Urothelium cell line (cell line): ENCODE measurements at places on chromosomes 7 and 10.

- DNase-seq: no peak
Observed at GRCh38 chr7:105764506-105764905, 111.9 kb downstream of the ATXN7L1 start.

- DNase-seq: no peak
Observed at GRCh38 chr7:25707768-25708620, 444.0 kb upstream of the NFE2L3 start.

GRCh38 chr10:78540355-78541076, 506.9 kb downstream of the RPS24 start:
- DNase-seq: no peak

GRCh38 chr10:26944261-26944882, 83.6 kb upstream of the ABI1 start:
- no peak for DNase-seq

GRCh38 chr7:76346097-76346496, 12.7 kb downstream of the YWHAG start:
- DNase-seq: no peak

- DNase-seq: peak; percentile 81
Observed at GRCh38 chr7:53596230-53596629, 560.8 kb downstream of the POM121L12 start.

DNA sequence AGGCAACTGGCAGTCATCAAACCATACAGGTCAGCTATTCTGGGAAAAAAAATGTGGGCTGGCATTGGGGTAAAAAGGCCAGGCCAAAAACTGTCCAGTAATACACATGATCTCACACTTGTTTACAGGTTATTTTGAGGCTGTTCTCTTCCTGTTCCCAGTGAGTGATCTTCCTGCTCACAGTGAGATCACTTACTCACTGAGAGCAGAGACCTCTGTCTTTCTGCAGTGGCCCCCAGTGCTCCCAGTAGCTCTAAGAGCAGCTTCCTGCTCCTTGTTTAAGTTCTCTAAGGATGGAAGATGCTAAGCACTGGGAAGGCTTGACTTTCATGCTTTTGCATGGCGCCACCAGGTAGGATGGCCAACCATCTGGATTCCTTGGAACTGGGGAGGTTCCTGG, 93.5 kb upstream of the KIAA1217 start:
- DNase-seq: no peak

DNA sequence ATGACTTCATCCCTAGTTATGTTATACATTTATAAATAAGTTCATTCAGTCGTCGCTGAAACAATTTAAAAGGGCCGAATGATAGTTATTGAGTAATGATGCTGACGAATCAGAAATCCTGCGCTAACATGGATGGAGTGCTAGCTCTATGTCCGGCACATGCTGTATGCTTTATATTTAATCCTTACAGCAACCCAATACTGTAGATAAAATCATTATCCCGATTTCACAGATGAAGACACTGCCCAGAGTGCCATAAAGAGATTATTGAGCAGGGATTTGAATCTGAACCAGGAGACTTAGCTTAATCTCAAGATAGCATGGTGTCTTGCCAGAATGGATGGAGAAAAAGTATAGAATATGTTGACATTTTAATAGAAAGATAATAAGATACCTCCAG, 1.1 kb upstream of the ICA1 start:
- DNase-seq: no peak

- no peak for DNase-seq
Observed at GRCh38 chr7:22485189-22485588, 14.8 kb downstream of the STEAP1B start.

- DNase-seq: no peak
Observed at GRCh38 chr10:91521439-91521838, 111.3 kb downstream of the HECTD2 start.

GRCh38 chr7:132782777-132783640, 206.7 kb upstream of the PLXNA4 start:
- DNase-seq: peak; percentile 16

GRCh38 chr7:129865925-129866201, 86.9 kb downstream of the UBE2H start:
- no peak for DNase-seq

GRCh38 chr10:133237241-133237587, 441 bp upstream of the VENTX start:
- no peak for DNase-seq

DNA sequence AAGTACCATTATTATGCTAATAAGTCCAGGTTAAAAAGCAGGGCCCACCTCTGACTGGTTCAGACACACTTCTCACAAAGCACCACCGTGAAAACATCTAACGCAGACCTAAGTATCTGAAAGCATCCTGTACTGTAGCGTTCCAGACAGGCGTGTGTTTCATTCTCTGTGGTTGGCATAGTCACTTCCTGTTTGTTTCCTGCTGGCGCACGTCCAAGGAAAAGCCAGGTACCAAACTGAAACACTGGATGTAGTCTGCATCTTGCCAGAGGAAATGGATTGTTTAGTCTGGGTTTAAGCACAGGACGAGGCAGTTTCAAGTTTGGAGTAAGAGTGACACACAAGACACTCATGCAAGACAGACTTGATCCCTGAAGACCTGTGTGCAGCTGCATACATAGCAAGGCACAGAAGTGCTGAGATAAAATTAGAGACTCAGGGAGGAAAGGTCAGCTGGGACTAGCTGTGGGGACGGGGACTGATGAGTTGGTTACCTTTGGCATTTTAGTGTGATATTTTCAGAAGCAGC, 23.3 kb downstream of the BPGM start:
- DNase-seq: peak; percentile 68

DNA sequence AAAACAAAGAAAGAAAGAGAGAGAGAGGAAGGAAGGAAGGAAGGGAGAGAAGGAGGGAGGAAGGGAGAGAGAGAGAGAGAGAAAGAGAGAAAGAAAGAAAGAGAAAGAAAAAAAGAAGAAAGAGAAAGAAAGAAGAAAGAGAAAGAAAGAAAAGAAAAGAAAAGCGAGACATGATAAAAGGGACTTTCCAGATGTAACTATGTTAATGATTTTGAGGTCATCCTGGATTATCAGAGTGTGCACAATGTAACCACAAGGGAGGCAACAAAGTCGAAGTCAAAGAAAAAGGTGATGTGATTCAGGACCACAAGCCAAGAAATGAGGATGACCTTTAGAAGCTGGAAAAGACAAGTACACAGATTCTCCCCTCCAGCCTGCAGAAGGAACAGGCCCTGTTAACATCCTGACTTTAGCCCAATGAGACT, 48.9 kb upstream of the PAX2 start:
- peak; percentile 37 for DNase-seq

GRCh38 chr7:84847790-84848189, 339.1 kb downstream of the SEMA3D start:
- no peak for DNase-seq

- no peak for DNase-seq
Observed at GRCh38 chr7:51679358-51679757, 362.7 kb upstream of the COBL start.

GRCh38 chr10:98150544-98150943, 16.1 kb downstream of the R3HCC1L start:
- DNase-seq: no peak

- no peak for DNase-seq
Observed at GRCh38 chr10:122815458-122815857, 30.2 kb downstream of the CUZD1 start.

GRCh38 chr7:17033245-17033644, 151.5 kb upstream of the AGR3 start:
- no peak for DNase-seq

DNA sequence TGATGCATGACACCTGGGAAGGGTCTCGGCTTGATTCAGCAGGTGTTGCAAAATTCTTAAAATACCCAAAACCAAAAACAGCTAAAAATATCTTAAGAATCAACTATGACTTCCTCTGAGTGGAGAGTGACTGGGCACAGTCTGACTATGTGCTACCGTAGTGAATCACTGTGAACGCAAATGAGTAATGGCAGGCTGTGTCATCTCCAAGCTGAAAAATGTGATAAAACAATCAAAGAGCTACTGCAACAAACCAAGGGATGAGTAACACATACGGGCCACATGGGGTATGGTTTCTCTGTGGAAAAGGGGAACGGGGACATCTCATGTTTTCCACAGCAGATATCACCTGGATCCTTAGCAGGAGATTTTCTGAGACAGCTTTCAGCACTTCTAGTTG, 127.5 kb downstream of the ABCA13 start:
- peak; percentile 66 for DNase-seq

DNA sequence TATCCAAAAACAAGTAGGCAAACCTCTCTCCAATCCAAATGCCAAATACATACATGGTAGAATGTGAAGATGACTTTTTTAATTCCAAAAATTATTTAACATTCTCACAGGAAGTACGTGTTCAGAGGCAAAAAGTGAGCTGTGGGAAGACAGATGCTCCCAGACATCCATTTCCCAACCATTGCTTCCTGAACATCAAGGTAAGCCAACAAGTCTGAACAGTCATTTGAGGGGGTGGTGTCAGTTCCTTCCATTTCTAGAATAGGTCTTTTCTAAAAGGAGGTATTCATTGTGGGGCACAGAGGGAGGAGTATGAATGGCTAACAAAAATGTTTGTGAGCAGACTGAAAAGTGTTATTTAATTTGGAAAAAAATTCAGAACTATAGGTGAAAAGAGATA, 49.1 kb downstream of the OSBPL3 start:
- no peak for DNase-seq

GRCh38 chr7:7156663-7157062, 25.7 kb upstream of the C1GALT1 start:
- DNase-seq: no peak

DNA sequence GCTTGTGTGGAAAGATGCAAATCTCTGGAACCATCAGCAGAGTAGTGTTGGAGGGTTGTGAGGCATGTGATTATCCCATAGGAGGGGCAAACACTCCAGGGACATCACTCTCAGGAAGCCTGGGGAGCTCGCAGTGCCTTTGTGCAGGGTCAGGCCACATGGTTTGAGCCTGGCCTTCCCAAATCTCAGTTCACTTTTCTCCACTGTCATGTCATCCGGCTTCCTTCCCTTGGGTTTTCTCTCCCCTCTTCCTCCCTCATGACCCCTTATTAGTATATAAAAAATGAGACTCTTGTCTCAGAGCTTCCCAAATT, 20.4 kb downstream of the TSPAN14 start:
- DNase-seq: no peak
